B cell (primary cell): ENCODE measurements at places on chromosomes 7 and 10. TPM values are rescaled to one million over a fixed set of nuclear protein-coding genes. Genes with fewer than 3 reads are reported as not detected.

The DDX56 gene
- total RNA-seq = 102 and 104 TPM in 2 replicates

The NET1 gene
- 6.4 and 7.6 TPM in 2 replicates for total RNA-seq

The UCMA gene
- not detected in 2 replicates for total RNA-seq

The POP7 gene
- 13.0 and 14.4 TPM in 2 replicates for total RNA-seq
